ENCODE measurements at places on chromosomes 4 and X.
A peak's percentile ranks its signal among the peaks of the same experiment; 100 is the strongest.

DNA sequence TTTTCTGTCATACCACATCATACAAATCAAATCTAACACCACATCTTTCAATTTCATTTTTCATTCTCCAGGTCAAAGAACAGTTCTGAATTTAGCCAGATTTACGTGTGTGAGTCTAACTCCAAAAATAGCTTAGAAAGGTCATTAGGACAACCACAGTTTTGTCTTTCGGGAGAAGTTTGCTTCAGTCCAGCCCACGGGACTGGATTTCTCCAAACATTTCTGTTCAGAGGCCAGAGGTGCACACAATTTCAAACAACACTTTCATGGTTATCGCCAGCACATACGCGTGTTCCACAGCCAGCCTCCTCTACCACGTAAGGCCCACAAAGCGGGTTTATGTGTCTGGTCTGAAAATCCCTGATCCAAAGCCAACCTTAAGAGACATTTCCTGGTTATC is 65.9 kb downstream of the VEGFC start:
- no peak for DNase-seq

DNA sequence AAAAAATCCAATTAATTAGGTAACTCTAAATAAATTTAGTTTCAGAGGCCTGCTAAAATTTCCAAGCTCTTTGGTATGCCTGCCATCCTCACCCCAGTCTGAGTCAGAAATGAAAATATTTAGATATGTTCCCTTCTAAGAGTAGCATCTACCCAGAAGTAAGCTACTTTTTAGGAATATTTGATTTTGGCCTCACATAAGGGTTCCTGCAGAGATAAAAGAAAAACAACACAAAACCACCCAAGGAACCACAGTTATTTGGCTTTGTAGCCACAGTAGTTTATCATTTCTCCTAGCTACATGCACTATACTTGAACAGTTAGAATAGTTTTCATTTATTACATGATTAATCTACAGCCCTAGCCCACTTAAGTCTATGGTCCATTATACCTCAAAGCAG is 192.6 kb upstream of the FAM241A start:
- no peak for DNase-seq

DNA sequence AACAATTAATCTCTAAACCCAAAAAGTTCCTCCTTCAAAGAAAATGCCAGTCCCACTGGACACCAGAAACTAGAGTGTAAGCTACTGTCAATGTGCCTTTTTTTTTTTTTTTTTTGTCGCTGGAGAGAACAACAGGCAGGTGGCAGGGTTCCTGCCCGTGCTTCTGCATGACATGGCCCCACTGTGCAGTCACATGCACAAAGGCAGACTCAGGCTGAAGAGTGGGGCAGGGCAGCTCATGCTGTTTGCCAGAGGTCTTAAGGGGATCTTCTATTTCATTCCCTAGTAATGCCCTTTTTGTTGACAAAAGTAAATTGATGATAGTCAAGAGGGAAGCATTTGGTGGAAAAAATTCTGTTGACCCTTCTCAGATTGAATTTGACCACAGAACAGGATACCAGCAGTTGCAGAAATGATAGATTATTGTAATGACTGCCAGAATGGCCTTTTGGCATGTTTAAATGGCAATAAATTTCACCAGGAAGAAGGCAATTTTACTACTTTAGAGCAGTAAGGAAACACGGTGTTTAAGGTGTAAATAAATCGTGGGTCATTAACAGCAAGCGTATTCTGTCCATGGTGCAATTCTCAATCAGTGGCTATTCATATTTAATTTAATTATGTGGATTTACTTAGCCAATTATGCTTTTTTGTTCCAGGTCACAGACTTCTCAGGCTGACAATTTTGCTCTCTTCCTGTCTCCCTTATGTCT is 80.9 kb downstream of the NKX6-1 start:
- DNase-seq: no peak

- DNase-seq: no peak
Measured at GRCh38 chr4:180059216-180059881, 2183.9 kb upstream of the TENM3 start.

DNA sequence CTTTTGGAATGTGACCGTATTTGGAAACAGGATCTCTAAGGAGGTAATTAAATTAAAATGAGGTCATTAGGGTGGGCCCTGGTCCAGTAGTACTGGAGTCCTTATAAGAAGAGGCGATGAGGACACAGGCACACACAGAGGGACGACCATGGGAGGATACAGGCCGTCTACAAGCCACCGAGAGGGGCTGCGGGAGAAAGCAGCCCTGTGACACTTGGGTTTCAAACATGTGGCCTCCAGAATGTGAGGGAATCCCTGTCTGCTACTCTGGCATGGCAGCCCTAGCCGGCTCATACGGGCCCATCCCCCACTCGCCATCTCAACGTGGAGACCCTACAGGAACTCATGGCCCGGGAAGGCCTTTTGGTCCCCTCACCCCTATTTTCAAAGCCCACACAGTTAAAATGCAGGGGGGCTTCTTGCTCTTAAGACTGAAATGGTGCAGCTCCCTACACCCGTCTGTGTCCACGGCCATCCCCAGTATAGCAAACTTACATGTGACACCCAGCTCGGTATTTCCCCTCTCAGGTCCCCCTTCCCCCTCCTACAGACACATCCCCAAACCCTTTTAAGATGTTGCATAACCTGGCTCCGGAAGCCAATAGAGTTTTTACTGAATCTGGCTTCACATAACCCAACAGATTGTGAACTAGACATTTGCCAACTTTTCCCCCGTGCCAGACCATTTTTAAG is 124.1 kb upstream of the TBL1X start:
- no peak for DNase-seq

DNA sequence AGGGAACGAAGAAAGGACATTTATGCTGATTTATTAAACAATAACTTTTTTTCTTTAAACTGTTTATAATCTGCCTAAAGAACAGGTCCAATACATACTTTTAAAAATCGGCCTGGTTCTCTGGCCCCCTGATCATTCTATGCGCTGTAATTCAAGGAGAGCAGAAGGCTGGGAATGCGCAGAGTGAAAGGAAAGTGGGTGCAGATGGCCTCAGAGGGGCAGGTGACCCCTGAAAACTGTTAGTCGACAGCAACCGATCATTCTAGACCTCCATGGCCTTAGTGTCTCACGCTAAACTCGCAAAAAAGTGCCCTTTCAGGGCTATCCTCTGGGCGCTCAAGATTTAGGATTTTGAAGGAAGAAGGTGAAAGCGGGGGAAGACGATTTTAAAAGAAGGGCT is 2.2 kb downstream of the PDE5A start:
- DNase-seq: no peak

DNA sequence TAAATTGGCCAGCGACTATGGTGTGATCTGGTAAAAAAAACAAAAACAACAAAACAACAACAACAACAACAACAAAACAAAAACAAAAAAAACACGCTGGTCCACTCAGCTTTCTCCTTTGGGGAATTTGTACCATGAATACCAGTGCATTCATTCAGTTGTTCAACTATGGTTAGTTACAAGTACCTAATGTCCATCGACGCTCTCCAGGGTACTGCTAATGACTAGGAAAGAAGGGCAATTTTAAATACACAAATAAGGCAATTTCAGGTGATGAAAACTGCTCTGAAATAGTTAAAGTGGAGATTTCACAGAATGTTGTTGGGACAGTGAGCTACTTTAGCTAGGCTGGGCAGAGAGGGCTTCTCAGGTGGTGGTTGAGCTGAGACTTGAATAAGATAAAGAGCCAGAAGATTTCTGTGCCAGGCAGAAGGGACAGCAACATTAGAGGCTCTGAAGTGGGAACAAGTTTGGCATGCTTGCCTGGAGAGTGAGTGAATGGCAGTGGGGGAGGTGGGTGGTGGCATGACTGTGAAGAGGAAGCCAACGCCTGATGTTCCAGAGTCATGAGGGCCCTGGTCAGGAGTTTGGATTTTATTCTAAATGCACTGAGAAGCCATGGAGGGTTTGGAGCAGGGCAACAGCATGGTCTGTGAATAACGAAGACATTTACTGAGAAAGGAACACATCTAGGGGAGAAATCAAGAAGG is 45.9 kb upstream of the PGRMC2 start:
- no peak for DNase-seq

GRCh38 chrX:136892412-136892811 is 11.9 kb upstream of the RBMX start:
- no peak for DNase-seq

DNA sequence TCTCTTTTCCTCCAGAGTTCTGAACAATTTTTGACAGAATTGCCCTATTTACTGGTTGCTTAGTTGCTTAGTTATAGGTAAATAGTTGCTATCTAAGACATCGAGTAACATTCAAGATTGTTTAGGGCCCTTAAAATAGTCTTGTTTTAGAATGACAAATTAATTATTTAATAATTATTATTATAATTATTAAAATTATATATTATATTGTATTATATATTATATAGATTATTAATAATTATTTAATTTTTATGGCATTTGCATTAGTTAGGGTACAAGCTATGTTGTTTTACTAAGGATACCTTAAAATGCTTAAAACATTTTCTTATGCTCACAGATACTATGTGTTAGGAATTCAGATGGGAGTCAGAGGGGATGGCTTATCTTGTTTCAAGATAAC is 59.2 kb downstream of the NPY1R start:
- DNase-seq: no peak

GRCh38 chr4:140720387-140721304 is 35.5 kb downstream of the TBC1D9 start:
- DNase-seq: no peak

DNA sequence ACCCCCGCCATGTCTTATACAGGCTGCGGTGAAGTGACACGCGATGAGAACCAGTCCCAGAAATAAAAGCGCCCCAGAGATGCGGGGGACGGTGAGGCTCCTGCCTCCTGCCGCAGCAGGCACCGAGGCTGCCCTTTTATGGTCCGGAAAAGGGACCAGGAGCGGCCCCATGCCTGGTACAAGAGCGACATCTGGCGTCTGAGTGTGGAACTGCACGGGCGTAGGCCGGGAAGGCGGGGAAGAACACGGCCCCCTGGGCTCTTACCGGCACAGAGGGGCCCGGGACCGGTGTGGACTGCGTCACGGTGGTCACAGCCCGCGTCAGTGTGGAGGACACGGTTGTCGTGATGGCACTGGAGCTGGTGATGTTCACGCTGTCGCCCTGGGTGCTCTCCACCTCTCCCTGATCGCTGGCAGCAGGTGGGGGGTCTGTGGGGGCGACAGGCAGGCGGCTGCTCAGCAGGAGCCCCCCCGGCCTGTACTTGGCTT is 8.9 kb upstream of the RENBP start:
- peak; percentile 82 for DNase-seq

DNA sequence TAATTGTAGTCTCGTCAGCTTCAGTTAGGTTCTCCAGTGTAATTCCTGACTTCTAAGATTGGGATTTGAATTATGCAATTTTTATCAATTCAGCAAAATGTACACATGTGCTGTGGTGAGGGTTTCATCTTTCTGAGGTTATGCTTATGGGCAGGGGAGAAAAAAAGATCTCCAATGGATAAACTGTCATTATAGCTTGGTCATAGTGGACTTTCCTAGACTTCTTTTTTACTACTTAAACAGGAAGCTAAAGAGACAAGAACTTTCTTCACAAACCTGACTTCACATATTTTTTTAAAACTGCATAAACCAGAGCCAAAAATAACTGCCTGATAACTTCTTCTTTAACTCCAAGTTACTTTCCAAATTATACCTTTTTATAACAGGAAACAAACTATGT is 21.7 kb upstream of the SPP1 start:
- DNase-seq: no peak

- DNase-seq: no peak
Measured at GRCh38 chr4:205097-205756, 80.9 kb downstream of the ZNF718 start.

DNA sequence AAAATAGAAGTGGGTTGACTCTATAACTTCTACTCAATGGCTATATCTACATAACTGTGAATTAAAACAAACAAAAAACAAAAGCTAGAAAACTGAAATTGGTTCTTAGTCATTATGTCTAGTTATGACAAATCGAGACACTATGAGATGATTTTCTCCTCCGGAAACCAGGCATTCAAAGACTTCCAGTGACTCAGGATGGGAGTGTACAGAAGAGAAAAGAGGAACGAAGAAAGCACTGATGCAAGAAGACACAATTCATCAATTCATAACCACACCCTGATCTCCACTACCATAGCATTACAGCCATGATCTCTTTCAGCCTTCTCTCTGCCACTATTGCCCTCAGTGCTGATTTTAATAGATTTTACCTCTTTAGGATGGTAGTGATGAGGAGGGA is 253.6 kb downstream of the CBLL2 start:
- no peak for DNase-seq

DNA sequence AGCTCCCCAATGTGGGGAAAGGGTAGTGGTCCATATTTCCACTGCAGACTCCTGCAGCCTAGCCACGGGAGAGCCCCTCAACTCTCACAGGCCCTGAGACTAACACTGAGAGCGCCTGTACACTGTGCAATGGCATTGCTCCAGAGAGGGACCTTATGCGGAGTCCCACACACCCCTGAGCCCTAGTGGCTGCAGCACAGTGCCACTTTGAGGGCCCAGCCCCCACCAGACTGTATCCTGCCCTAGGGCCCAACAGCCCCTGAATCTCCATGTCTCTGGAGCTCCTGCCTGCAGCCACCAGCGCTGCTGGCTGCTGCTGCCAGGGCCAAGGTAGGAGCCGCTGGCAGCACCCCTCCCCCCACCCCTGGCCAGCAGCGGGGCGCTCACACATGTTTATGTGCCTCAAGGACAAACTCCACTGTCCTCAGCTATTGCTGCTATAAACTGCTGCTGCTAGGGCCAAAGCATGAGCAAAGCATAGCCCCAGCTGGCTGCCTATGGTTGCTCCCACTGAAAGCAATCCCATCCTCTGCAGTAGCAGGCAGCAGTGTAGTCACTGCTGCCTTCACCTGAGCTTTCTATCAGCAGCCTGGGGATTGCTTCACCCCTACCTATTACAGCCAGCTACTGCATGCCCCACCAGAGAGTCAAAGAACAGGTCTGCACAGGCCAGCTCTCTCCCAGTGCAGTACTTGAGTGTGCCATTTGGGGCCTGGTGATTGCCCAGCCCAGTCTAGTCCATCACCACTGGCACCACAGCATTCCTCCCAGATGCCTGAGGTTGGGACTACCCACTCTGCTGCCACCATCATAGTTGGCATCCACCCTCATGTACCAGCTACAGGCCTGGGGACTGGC is 24.3 kb downstream of the TMEM154 start:
- no peak for DNase-seq

- DNase-seq: no peak
Measured at GRCh38 chr4:38815885-38816782, 11.5 kb upstream of the TLR1 start.

- no peak for DNase-seq
Measured at GRCh38 chrX:72042852-72043248, 88.9 kb downstream of the RTL5 start.

GRCh38 chrX:16418650-16419049 is 231.3 kb upstream of the S100G start:
- no peak for DNase-seq

DNA sequence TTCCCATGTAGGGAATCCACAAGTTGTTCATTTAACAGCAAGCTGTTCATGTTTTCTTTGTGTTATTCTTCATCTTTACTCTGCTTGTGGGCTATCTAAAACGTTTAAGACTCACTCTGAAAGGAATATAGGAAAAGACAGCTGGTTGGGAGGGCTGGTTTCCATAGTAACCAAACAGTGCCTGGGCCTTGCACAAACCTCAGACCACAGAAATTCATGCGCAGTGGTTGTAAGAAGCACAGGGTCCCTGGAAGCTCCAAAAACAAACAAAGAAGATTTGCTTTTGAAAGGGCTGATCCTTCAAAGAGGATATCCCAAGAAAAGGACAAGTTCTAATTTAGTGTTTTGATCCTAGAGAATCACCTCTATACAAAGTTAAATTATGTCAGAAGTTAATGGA is 7.8 kb downstream of the SERTM2 start:
- no peak for DNase-seq

GRCh38 chrX:2954541-2954940 is 25.4 kb upstream of the ARSD start:
- no peak for DNase-seq

GRCh38 chrX:133745349-133745748 is 240.0 kb downstream of the GPC3 start:
- DNase-seq: no peak

Measured in Right ventricle myocardium inferior (tissue), 1 donor.